ENCODE measurements at places on chromosomes 4 and X.

DNA sequence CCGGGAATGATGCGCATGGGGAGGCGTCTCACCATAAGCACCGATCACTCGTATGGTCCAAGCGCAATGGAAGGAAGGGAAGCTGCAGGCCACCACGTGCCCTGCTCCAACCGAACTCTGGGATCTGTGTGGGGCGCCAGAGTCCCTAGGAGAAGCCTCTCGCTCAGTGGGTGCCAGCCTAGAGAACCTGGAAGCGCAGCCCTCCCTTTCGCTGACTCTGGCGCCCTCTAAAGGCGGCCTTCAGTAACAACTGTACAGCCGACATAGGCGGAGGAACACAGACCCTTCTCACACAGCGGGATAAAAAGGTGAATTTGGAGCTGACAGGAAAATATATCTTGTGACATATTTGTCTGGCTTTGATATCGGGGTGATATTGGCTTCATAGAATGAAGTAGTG lies 76.0 kb downstream of the INTS6L start:
- DNase-seq: no peak

GRCh38 chr4:169333265-169333664 lies 62.5 kb upstream of the SH3RF1 start:
- no peak for DNase-seq

- no peak for DNase-seq
These were observed 119.4 kb downstream of the LUZP4 start for GRCh38 chrX:115408771-115409400.

- DNase-seq: peak; percentile 75
These were observed 6.3 kb downstream of the CPE start for GRCh38 chr4:165385126-165385525.

- no peak for DNase-seq
These were observed 137.7 kb upstream of the RAPGEF2 start for GRCh38 chr4:158965226-158965625.
